Pulmonary artery endothelial cell (primary cell): ENCODE measurements at places on chromosomes 11 and 22. TPM values are rescaled to one million over a fixed set of nuclear protein-coding genes. Genes with fewer than 3 reads are reported as not detected.

Gene TRIM51
- not detected in 2 replicates for total RNA-seq

Gene PARVG
- not detected in 2 replicates for total RNA-seq

Gene KREMEN1
- total RNA-seq: 0.53 and 0.60 TPM in 2 replicates

Gene KIAA1671
- 25.7 and 30.0 TPM in 2 replicates for total RNA-seq
